NCI-H2227 treated with DMSO at 0.1 percent for 48 hours (cell line): ENCODE measurements at places on chromosomes 7 and 10.

DNA sequence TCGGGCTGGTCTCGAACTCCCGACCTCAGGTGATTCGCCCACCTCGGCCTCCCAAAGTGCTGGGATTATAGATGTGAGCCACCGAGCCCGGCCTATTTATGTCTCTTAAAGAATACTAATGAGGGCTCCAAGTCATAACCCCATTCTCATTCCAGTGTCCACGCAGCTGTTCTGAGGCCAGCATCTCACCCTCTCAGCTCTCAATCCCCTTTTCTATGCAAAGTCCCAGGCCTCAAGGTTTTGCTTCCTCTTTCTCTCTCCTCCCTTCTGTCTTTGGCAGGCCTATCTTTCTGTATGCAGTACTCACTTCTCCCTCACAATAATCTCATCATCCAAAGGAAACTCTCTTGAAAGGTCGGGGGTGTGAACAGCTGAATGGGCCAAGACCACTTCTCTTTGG, 28.0 kb upstream of the VSIR start:
- no peak for DNase-seq

DNA sequence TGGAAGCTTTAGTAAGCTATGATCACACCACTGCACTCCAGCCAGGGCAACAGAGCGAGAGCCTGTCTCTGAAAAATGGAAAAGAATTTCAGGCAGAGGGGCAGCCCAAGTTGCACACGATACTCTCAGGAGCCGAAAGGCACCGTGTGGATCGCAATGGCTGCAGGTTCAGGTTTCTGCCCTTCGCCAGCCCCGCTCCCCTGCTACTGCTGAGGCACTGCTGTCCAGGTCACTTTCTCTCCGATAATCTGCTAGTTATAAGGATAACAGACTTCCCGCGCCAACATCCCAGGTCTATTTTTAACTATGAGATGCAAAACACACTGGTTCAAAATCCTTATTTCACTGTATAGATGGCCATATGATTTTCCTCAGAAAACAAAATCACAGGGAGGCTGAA, 11.1 kb downstream of the BEND7 start:
- no peak for DNase-seq

DNA sequence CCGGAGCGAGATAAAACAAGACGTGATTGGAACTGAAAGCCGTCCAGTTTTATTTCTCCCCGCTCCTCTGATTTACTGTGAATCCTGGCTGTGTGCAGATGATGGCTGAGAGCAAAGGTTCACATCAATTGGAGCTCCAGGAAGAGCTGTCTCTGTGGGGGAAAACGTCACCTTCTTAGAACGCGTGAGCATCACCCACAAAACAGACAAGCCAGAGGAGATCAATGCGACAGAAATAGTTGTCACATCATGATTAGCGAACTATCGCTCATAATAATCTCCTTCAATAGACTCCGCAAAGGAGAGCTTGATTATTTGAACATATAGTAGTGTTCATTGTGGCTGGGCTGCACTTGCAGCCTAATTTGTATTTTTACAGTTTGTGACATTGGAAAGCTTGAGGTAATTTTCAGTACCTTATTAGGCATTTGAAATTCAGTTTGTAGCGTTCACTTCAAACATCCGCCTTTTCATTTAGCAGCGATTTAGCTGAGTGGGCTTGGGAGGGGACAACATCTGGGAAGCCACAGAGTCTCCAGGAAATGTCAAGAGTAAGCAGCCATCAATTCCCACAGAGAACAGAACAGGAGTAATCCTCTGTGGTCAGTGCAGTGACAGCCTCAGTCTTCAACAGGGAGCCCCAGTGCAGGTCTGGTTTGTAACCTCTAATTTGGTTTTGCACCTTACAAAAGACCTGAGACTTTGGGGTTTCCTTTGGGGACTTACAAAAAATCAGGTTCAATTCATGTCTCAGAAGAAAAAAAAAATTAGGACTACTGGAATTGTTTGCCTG, 276.8 kb upstream of the PFKP start:
- no peak for DNase-seq

DNA sequence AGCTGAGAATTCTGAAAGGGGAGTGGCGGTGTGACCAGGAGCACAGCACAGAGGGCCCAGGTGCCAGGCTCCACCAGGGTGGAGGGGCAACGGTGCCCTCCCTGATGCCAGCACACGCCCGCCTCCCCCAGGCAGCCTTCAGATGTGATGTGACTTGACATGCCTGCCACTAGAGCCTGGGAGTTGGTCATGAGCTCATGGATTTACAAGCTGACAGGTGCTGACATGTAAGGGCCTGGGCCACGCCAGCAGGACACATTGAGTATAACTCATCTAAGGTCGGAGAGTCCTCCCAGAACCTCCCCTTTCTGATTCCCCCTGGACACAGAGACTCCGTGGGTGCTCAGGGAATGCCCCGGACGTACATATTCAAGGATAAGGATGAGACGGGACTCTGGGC, 74.2 kb downstream of the LSM5 start:
- DNase-seq: no peak

DNA sequence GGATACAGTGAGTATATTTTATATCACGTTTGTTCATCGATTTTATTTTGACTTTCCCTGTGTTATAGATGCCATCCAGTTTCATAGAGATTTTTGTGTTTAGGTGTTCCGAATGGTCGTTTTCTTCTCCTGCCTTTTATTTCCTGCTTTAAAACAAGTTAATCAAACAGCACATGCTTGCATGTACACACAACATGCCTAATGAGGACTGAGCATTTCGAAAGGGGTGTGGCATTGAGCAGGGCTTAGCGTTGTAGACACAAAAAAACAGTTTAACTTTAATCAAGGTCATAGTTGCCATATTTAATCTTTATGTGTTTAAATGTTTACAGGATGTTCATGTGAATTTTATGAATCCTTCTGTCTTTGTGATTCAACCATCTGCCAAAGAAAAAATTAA, 430.5 kb upstream of the GALNT17 start:
- DNase-seq: no peak

- no peak for DNase-seq
Measured at GRCh38 chr10:126687121-126687606, 16.7 kb upstream of the C10orf90 start.

- DNase-seq: no peak
Measured at GRCh38 chr10:47179291-47179647, 120.7 kb upstream of the GDF10 start.

GRCh38 chr7:25940086-25940906, 211.7 kb upstream of the NFE2L3 start:
- peak; percentile 77 for DNase-seq

DNA sequence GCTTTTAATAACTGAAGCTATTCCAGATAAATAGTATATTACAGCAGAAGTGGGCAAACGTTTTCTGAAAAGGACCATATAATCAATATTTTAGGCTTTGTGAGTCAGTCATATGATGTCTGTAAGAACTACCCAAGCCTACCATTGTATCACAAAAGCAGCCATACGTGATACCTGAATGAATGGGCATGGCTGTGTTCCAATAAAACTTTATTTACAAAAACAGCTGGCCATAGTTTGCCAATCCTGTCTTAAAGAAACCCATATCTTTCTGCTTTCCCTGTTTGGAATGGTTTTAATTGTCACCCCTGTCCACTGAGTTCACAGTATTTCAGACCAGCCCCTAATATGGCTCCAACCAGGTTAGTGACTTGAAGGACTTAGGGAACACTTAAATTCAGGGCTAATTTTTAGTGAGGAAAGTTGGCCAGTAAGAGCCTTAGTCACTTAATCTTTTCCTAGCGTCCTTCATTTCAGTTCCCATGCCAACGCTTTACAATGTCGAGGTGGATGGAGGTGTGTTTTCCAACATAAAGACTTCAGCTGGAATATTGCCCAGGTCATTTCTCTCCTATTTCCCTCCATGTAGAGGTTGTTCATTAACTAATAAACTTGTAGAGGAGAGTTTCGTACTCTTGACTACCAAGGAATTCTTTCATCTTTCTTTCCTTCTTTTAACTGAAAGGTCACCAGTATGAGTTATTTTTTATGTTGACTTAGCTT, 184.5 kb downstream of the TRIL start:
- no peak for DNase-seq

DNA sequence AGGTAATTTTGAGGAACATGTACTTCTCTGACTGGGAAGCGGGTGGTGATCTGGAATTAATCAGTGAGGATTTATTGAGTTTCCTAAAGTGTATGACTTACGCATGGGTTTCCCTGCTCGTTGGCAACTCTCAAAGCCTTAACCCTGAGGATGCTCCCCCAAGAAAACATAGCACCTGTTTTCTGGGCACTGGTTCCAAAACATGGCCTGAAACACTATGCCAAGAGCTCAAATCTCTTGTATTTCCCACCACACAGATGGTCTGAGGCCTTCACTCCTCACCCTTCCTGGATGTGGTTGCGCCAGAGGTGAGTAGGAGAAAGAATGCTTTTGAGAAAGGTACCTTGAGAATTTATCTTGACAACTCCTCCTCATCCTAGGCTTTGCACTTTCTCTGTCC, 250.4 kb downstream of the FZD1 start:
- no peak for DNase-seq

- DNase-seq: no peak
Measured at GRCh38 chr10:86944031-86944419, 13.4 kb downstream of the MMRN2 start.

- DNase-seq: no peak
Measured at GRCh38 chr7:42198974-42199668, 37.9 kb downstream of the GLI3 start.

DNA sequence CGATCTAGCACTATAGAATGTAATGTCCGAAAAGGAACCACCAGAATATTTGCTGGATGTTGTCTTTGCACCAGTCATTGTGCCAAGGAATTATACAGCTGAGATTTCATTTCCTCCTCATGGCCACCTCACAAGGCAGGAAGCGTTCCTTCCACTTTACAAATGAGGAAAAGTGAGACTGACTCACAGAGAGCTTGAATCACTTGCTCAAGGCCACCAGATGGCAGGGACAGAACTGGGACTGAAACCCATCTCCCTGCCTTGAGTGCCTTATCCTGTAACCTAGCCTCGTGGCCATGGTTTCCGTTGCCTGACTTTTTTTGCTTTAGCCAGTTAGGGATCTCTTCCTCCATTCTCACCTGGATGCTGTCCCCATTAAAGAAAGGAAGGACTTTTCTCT, 44.7 kb upstream of the PDZD8 start:
- DNase-seq: no peak

- no peak for DNase-seq
Measured at GRCh38 chr7:104928721-104929400, 85.1 kb upstream of the KMT2E start.

GRCh38 chr7:78716876-78717275, 736.6 kb downstream of the MAGI2 start:
- no peak for DNase-seq

- DNase-seq: no peak
Measured at GRCh38 chr10:44369854-44370253, 15.0 kb downstream of the CXCL12 start.
